ENCODE measurements at places on chromosomes 4 and X.

- no peak for DNase-seq
These were observed 179.0 kb downstream of the NHS start for GRCh38 chrX:17553961-17554482.

DNA sequence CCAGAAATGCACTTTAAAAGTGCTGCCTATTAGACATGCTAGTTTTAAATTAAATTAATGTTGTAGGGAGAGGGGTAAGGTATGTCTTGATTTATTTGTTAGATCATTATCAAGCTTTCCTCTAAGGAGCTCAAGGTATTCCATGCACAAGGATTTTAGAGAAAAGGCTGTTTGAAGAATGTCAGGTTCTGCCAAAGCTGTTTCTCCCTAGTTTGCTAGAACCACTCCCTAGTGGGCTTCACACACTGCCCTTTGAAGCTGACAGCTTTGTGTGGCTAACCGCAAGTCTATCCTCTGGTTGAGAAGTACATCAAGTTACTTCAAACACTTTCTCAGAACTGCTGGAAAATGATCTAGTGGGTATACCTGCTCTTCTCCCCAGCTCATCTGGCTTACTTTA is 32.3 kb downstream of the RASL11B start:
- no peak for DNase-seq

GRCh38 chrX:51463322-51463721 is 33.1 kb downstream of the NUDT11 start:
- no peak for DNase-seq

- no peak for DNase-seq
These were observed 264.0 kb upstream of the HAND2 start for GRCh38 chr4:173793937-173794510.

DNA sequence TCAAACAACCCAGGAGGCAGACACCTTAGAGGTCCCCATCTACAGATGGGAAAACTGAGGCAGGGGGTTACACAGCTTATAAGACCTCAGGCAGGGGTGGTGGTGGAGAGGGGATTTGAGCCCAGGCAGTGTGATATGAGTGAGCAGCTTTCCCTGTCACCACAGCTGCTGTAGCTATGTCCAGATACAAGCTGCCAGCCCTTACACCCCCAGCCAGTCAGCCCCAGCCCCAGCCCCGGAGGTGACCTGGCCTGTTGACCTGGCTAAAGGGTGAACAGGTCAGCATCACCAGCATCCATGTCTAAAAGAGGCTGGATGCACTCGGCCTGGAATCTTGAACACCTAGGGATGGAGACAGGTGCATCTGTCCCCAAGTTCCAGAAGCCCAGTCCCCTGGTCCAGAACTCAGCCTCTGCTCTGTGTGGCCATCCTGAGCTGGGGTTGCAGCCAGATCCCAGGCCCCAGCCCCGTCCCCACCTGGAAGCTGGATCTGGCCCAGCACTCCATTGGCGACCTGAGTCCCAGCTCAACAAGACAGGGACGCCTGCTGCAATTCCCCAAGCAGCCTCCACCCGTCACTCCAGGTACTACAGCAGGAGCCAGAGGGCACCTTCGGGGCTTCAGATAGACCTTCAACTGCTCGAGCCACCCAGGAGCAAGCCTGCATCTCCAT is 89.5 kb downstream of the JAKMIP1 start:
- no peak for DNase-seq

GRCh38 chrX:50853399-50853798 is 39.4 kb upstream of the SHROOM4 start:
- DNase-seq, result no peak

DNA sequence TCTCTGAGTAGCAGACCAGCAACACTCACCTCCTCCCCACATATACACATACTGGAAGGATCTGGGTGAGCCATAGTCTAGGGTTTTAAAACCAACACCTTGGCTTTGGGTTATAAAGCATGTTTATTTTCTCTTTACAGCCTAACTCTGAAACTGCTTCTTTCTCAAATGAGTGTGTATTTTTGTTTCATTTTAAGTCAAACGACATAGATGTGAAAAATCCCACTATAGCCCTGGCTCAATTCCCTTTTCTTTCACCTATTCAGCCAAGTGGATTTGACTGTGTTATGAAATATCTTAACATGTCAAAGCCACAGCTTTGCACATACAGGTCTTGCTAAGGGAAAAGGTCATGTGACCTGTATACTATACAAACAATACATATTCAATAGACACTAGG is 13.8 kb downstream of the NEXMIF start:
- no peak for DNase-seq

DNA sequence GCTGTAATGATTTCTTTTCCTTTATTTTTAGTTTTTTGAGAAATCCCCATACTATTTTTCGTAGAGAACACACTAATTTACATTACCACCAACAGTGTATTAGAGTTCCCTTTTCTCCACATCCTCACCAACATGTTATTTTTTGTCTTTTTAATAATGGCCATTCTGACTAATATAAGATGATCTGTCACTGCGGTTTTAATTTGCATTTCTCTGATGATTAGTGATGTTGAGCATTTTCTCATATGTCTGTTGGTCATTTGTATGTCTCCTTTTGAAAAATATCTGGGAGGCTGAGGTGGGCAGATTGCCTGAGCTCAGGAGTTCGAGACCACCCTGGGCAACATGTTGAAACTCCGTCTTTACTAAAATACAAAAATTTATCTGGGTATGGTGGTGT is 30.2 kb downstream of the SPINK2 start:
- no peak for DNase-seq

DNA sequence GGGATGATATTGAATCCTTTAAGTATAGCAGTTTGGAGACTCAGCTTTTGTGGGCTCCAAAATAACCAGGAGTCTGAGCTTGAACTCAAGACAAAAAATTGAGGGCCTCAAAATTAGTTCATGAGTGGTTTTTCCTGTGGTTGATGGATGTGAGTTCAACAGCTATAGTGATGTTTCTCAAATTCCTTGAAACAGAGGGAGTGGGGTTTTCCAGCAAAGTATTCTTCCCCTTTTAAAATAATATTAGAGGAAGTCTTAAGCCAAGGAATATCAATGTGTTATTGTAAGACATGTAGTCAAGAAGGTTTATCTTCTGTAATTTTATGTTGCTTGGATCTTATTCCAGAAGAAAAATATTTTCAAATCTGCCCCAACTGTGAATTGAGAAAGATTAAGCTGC is 10.6 kb downstream of the OTC start:
- no peak for DNase-seq

GRCh38 chr4:185932491-185932890 is 120.5 kb upstream of the SORBS2 start:
- no peak for DNase-seq

DNA sequence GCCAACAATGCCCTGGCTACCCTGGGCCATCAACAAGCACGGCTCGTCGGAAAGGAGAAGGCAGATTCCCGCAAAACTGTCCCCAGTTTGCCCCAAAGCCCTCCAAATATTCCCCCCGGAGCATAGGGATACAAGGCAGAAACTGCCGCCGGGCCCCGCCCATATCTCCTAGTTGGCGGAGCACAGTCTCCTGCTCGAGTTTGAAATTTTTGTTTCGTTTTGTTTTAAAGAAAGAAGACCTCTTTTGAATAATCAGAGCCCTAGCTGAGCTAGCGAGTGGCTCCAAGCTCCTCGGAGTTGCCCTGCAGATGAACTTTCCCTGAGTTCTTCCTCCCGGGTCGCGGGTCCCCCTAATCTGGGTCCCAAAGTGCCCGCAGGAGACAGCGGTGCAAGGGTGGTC is 138.1 kb upstream of the ZIC3 start:
- DNase-seq, result no peak

GRCh38 chr4:99615170-99615820 is 40.7 kb downstream of the MTTP start:
- peak; percentile 17 for DNase-seq

GRCh38 chrX:123905332-123905731 is 45.5 kb downstream of the XIAP start:
- DNase-seq, result no peak

DNA sequence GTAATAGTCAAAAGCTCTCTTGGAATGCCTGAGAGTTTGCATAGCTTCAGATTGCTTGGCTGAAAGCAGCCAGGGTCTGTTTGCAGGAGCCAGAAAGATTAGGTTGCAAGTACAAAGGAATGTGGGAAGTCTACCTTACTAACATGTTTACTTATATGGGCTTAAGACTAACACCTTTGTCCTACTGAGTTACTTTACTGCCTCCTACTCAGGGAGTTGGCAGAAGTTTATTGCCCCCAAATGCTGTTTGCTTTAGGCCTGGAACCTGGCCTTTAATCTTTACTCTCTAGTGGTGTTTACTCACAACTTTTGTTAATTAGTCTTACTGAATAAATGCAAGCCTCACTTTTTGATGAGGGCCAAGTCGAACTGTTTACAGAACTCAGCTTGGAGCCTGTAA is 219.4 kb upstream of the ZC4H2 start:
- no peak for DNase-seq

DNA sequence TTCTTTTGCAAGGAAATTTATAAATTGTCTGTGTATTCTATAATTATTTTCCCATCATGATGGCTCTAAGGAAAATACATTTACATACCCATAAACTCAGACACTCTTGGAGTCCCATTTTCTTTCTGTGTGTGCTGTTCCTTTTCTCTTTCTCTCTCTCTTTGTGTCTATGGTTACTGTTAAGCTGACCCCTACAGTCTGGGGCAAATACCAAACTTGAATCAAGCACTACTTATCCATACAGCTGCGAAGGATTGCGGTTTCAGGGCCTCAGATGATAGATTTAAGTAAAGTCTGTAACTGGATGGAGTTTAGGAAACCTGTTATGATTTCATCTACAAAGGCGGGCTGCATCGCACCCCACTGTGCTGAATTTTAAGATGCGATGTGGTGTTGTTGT is 150.2 kb downstream of the SHROOM3 start:
- DNase-seq, result no peak

DNA sequence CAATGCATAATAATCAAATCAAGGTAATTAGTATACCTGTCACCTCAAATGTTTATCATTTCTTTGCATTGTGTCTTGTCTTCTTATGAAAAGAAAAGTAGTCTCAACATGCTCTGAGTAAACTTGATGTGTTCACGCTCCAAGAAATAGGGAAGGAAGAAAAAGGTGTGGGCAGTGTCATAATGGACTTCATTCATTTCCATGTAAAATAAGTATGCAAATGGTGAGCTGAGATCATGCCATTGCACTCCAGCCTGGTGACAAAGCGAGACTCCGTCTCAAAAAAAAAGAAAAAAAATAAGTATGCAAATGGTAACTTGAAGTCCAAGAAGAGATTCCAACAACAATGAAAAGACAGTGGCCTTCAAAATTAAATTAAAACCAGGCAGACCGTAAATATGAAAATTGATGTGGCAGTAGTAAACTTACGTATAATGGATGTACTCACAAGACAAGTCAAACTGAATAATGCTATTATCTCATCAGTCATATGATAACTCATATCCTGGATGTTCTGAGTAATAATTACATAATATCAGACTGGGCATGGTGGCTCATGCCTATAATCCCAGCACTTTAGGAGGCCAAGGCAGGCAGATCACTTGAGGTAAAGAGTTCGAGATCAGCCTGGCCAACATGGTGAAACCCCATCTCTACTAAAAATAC is 6.0 kb upstream of the CWH43 start:
- DNase-seq, result no peak

GRCh38 chr4:82748810-82749470 is 49.7 kb downstream of the SCD5 start:
- DNase-seq, result no peak

DNA sequence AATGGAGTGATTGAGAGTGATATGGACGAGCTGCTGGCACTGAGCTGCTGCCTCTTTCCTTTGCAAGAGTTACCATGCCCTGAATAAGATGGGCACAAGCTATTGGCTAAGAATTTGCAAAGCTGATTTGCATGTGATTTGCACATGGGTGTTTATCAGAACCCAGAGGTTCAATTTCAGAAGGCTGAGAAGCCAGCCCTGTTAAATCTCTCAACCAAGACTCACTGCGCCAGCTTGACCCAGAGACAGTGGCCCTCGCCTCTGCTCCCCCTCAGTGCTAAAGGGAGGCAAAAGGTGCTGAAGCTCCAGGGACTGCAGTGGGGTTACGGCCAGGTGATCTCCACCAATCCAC is 701 bp downstream of the ARHGAP4 start:
- no peak for DNase-seq

DNA sequence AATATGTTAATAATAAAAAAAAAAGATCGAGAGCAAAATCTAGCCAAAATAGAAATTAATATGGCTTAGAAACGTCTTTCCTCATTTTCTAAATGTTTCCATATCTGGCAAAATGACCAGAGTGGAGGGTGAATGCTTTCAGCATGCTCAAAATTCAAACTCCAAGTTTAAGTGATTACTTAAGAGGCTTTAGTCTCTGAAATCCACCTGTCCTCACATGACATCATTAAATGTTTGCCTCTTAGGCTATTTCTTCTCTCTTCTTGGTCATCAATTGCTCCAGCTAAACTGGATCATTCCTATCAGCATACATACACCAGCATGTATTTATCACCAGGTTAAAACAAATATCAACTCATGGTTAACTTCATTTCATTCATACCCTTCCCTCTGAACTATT is 54.5 kb upstream of the ATXN3L start:
- DNase-seq, result no peak

DNA sequence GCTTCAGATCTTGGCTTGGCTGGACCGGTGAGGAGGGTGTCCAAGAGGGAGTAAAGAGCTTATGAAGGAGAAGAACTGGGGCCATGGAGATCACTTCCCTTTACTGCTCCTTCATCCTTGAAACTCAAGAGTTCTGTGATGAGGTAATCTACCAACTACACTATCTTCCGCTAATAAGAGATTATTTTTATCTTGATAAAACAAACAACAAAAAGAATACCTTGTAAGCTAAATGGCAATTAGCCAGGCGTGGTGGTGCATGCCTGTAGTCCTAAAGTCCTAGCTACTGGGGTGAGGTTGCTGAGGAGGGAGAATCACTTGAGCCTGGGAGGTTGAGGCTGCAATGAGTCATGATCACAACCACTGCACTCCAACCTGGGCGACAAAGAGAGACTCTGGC is 47.4 kb downstream of the HAUS3 start:
- DNase-seq, result no peak

DNA sequence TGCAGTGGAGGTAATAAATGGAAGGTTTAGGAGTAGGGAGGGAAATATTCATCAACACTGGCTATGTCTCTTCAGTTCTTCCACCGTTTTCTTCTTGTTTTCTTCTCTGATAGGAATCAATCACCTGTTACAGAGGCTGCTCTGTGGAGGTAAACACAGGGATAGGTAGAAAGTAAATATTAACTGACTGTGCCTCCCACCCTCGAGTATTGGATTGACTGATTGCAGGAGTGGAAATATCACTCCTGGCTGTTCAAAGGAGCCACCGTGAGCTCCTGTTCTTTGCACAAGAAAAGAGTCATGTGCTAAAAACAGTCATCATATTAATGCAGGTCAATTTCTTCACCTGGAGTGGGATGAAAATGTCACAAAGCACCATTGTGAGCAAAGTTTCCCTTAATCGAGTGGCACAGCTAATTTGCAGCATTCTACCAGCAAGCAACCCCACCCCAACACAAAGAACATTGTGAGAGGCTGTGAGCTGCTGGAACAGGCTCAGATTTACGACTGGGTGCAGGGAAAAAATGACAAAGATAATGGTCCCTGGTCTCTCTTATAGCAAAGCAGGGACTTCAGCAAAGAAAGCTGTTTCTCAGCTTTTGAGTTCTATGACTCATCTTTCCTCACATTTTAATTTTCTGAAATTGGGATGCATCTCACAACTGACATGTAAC is 113.7 kb upstream of the TSPAN5 start:
- no peak for DNase-seq

All from D341Med (cell line).